Inflammatory macrophage (primary cell): ENCODE measurements at places on chromosomes 7 and 10.

DNA sequence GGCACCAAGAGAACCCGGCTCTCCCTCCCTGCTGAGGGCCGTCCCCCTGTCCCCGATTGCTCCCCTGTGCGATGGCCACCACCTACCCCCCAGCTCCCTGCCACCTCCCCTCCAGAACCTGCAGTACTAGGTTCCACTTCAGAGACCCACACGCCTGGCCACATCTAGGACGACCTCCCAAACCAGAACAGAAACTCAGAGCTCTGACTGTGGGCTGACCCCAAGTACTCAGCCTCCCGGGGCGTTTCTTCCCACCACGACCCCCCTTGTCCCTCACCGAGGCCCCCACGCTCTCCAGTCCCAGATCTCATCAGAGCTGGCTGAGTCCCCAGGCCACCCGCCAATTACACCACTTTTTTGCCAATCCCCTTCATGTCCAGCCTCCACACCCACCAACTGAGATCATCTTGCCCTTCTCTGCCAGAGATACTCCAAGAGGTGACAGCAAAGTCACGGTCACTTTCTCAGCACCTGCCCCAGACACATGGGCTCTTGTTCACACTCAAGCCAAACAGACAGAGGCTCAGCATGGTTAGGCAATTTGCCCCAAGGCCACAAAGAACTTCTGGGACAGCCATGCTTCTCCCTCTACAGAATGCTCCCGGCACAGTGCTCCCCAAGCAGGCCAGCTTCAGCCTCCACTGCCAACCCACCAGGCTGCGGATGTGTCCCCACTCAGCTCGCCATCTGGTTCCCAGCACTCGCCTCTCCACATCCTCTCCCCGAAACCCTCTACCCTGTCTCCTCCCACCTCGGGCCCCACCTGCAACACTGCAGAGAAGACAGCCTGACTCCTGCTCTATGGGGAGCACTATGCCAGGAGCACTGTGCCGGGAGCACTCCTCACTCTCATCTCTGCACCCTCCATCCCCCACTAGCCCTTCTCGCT, 4.7 kb downstream of the TMEM120A start:
- no peak for DNase-seq

GRCh38 chr7:2001601-2002442, 230.9 kb downstream of the MAD1L1 start:
- no peak for DNase-seq

- DNase-seq = no peak
These were observed 59.4 kb downstream of the SEMA3C start for GRCh38 chr7:80859272-80859970.

DNA sequence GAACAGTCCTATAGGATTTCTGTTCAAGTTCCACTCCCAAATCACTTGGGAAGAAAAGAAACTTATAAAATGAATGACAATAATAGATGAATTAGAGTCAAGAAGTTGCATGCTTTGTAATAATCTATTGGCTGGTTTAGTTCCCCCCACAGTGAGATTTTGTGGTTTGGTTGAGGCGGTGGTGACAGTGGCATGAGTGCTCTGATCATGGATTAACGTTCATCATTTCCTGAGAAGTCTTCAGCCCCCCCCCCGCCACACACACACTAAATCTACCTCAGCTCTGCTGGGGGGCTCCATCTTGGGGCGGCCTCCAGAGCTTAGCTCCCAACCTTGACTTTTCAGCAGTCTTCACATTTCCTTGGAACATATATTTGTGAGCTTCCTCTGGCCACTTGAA, 121.7 kb downstream of the ABCA13 start:
- DNase-seq = no peak

DNA sequence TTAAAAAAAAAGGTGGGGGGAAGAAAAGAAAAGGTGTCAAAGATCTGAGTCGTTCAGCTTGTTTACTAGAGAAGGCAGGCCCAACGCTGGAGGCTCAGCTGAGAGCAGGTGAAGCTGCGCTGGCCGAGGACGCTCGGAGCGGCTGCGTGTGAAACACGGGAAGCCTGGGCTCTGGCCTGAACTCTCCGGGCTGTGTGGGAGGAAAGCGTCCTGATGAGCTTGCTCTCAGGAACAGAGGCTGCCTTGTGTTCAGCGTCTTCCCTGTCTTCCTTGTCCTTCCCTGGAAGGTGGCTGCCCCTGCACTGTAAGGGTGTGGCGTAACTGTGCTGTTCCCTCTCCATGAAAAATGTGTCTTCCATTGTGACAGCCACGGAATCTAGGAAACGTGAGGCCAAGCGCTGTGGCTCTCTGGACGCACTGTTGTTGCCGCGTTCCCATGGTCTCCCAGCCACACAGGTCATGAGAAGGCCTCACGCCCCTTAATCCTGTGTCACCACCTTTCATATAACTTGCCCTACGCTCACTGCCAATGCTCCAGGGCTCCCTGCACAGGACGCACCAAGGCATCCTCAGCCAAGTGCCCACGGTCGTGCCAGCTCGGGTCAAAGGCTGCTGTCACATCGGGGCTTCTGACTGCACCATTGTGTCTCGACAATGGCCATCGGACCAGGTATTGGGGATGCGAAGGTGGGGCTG, 15.8 kb downstream of the IL15RA start:
- DNase-seq = no peak
